Left colon (tissue), 2 donors: ENCODE measurements at places on chromosomes 6 and 20. TPM values are rescaled to one million over a fixed set of nuclear protein-coding genes. Genes with fewer than 3 reads are reported as not detected.

Gene RNF8
- 11.9 TPM for total RNA-seq

Gene FAM217A
- not detected for total RNA-seq

Gene GJA10
- total RNA-seq: not detected

Gene SLC52A3
- total RNA-seq: 22.1 TPM

Gene JARID2
- total RNA-seq: 10.0 TPM

Gene NRM
- total RNA-seq: 4.6 TPM

Gene DLK2
- 0.28 TPM for total RNA-seq

DNA sequence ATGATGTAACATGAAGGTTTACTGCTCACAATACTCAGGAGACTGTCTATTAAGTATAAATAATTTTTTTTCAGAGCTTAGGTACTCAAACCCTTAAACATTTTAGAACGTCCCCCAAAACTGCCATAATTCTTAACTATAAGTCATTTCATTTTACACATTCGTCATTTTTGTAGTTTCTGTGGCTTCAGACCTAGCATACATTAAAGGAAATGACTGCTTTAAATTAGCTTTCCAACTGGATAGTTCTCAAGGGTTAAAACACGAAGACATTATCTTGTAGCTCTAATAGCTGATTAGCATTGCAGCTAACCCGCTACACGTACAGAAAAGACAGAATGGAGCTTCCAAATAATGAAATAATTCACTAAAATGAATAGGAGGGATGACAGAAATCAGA lies 24.9 kb upstream of the PLN start:
- DNase-seq: no peak

DNA sequence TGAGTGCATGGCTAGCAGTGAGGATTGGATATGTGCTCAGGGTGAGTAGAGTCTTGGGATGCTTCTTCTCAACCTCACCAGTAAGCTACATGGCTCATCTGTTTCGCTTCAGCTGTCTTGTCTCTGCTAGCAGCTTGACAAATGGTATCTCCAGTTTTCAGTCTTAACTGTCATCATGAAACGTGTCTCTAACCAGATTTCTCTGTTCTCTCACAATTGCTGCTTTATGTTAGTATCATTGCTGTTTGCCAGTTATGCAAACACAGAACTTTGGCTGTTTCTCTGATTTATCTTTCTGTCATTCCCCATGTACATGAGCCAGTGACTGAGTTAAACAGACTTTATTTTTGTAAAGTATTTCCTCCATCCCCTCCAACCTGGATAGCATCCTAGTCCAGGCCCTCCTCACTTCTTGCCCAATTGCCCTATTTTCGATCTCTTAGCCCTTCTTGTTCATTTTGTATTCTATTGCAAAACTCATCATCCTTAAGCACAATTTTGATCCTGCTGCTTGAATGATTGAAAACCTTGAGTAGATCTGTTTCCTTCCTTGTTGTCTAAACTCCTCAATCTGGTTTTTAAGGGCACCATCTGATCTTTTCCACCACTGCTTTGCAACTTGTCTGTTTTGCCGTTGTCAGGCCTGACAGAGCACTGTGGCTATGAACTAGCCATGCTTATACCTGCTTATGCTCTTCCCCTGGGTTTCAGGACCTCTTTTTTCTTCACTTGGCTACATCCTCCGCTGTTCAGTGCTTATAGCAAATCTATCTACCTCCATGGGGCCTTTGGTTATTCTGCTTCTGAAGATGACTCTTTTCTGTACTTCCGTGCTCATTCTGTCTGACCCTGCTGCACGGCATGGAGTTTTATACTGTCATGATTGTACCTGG lies 37.7 kb upstream of the ADIG start:
- DNase-seq: no peak

DNA sequence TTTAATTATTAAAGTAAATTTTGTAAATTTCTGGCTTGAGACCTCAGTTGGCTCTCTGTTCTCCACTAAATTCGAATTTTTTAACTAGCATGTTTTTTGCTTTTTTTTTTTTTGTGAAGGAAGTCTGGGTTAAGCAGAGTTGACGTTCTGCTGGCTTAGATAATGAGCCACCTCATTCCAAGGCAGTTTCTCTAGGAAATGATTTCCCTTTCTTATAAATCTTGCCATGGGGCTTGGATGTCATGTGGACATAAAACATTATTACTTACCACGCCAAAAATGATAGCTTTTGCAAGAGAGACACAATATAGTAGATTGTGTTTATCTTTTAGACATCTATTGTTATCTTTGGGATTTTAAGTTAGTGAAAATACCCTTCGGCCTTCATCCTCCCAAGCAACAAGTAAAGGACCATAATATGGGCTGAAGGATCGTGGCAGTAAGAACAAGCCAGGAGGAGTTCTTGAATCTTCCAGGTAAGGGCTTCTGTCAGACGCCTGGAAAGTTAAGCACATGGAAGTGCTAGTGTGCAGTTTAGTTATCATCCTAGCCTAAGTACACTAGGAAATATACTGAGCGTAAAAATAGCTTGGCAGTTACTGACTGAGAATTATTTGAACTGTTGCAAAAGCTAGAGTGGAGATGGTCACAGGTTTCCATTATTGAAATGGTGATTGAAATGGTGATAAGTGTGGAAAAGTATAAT lies 30.7 kb downstream of the ADGRG6 start:
- DNase-seq: no peak

DNA sequence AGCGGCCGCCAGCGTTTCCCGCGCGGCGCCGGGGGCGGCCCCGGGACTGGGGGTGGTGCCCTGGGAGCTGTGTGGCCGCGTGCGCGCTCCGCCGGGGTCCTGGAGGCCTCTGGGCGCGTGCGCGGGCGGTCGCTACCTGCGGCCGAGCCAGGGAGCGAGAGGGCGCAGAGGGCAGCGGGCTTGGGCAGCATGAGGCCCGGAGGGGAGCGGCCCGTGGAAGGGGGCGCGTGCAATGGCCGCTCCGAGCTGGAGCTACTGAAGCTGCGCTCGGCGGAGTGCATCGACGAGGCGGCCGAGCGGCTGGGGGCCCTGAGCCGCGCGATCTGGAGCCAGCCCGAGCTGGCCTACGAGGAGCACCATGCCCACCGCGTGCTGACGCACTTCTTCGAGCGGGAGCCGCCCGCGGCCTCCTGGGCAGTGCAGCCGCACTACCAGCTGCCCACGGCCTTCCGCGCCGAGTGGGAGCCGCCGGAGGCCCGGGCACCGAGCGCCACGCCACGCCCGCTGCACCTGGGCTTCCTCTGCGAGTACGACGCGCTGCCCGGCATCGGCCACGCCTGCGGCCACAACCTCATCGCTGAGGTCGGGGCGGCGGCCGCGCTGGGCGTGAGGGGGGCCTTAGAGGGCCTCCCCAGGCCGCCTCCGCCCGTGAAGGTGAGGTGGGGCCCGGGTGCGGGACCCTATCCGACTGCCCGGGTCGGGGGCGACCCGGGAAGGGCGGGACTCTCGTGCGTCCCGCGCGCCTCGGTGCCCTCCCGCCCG lies at the start of gene PM20D2:
TSS of gene PM20D2 (plus strand) at position 100 of the 762 bp plus-strand sequence. CDS start at position 190, 90 bp downstream.
- peak; percentile 67 for DNase-seq

DNA sequence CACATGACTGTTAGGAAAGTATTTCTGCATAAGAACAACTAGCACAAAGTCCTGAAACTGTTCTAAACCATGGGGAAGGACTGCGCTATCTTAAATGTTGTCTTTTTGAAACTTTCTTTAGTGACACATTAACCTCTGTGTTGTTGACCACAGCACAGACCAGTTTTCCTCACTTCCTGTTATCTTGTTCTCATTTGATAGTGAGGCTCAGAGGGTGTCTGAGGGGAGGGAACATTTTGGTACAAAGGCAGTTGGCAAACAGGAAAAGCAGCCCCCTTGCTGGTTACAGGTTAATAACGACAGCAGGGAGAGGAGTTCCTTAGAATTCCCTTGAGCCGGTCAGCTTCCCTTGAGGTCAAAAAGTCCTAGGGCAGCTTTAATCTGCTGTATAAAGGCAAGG lies 143.5 kb upstream of the BMP2 start:
- DNase-seq: no peak

- no peak for DNase-seq
These were observed 218.7 kb upstream of the FERMT1 start for GRCh38 chr20:6341491-6341890.

GRCh38 chr6:14129575-14129974 lies 12.0 kb downstream of the CD83 start:
- peak; percentile 57 for DNase-seq

DNA sequence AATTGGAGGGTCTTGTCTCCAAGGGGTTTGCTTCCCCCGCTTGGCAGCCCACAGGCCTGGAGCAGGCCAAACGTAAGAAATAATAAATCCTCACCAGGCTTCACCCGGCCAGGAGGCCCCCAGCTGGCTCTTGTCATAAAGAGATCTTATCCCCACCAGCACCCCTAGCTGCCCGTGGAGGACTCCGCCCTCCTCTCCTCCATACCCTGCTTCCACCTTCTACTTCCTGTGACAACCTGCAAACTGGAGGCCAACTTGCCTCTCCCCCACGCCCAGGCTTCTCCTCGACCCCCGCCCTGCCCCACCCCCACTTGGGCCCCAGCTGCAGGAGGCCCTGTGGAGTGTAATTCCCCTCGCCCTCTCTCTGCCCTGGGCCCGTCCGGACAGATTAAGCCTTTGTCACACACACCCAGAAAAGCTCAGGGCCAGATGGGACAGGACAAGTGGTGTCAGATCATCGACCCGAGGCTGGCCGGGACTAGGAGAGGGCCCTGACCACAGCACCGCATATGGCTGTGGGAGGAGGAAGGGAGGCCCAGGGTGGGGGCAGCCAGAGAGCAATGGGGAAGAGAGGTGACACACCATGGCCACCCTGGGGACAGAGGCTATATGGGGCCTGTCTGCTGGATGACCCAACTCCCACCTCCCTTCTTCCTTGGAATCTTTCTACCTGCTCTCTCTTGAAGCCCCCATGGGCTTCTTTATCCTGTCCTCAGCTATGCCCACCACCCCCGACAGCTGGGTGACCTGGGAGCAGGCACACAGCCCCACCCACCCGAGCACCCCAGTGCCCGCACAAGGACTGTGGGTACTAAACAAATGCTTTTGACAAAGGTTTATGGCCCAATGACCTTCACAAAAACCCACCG lies 3.9 kb downstream of the NOL4L start:
- DNase-seq: no peak

GRCh38 chr6:170293341-170294231 lies 2.7 kb upstream of the DLL1 start:
- DNase-seq: no peak

DNA sequence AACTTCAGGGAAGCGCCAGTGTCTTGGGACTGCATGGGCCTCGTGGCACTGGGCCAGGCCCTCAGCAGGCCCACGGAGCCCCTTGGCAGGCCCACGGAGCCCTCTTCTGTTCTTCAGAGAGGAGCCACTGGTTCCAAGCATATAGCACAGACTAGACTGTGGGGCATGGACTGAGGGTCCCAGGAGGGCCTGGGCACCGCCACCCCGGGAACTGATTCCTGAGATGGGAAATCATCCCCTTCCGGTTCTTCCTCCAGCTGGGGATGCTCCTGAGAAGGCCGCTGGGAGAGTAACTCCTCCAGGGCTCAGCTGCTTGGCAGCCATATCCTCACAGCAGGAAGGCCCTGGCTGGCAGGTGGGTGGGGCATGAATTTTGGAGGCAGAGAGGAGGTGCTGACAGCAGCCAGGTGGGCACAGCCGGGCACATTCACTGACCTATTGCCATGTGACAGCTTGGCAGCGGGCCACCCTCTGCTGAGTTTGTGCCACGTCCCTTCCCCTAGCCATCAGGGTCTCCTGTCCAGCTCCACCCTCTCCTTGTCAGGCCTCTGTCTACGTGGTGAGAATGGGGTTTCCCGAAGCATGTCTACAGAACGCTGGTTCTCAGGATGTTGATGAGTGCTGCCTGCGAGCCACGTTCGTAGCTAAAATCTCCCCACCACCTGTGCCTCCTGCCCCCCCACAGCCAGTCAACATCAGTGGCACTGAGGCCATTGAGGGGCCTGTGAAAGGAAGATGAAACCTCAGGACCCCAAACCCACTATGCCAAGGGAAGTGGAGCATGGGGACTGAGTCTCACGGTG lies 152.1 kb downstream of the TAF4 start:
- no peak for DNase-seq

DNA sequence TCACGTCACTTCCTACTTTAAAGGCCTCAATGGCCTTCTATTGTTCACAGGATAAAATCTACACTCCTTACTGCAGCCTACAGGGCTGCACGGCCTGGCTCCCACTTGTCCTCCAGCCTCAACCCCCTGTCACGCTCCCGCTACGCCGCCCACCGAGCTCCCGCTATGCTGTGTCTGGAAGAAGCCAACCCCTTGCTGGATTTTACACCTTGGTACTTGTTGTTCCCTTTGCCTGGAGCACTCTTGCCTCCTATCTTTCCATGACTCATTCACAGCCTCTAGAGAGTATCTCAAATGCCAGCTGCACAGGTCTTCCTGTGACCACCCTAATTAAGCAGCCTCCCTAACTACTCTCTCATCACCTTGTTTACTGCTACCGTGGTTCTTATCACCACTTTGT lies 259.9 kb downstream of the PRKN start:
- no peak for DNase-seq

GRCh38 chr6:18422136-18422535 lies 35.0 kb downstream of the RNF144B start:
- no peak for DNase-seq
